Natural killer cell treated with Interleukin-12 subunit alpha and Interleukin-12 subunit beta and Interleukin-15 and Interleukin-18, amount 100 ng/mL, for 72 hours (primary cell): ENCODE measurements at places on chromosomes 12 and 14. TPM values are rescaled to one million over a fixed set of nuclear protein-coding genes. Genes with fewer than 3 reads are reported as not detected.

The SYT1 gene
- total RNA-seq, result not detected

The KCNA1 gene
- not detected for total RNA-seq

The SEL1L gene
- total RNA-seq, result 113 TPM

DNA sequence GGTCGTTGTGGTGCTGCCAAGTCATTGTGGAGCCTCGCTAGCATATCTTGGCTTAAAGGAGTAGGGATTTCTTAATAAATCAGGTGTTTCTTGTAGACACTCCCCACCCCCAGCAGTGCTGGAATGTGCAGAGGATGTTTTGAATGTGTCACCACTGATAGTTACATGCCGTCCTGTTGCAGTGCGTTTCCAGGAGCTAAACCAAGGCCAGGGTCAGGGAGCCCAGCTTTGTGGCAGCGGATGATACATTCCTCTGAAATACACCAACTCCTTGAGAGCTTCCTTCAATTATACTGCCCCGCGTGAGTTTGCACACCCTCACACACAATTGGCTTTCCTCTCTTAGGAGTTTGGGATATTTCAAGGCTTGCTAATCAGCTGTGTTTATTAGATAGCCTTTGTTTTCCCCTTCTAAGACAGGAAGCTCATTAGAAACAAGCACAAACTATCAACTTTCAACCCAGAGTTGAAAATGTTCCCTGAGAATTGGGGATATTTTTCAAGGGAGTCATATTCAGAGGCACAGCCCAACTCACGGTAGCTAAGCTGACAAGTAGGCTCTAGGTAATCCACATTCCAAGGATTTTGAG is 154.9 kb downstream of the C12orf75 start:
- H3K36me3 ChIP-seq, result no peaks in the 10 kb centered on the region
- H3K4me1 ChIP-seq, result no peaks in the 10 kb centered on the region
- no peak overlapping the region for H3K27ac ChIP-seq

GRCh38 chr14:54537651-54538050 is 27.9 kb downstream of the CGRRF1 start:
- H3K27me3 ChIP-seq, result no peaks in the 10 kb centered on the region
- H3K36me3 ChIP-seq, result peaks cover 6% of the 10 kb centered on the region
- no peaks in the 10 kb centered on the region for H3K4me1 ChIP-seq
- H3K4me3 ChIP-seq, result no peak overlapping the region
- DNase-seq, result no peak

DNA sequence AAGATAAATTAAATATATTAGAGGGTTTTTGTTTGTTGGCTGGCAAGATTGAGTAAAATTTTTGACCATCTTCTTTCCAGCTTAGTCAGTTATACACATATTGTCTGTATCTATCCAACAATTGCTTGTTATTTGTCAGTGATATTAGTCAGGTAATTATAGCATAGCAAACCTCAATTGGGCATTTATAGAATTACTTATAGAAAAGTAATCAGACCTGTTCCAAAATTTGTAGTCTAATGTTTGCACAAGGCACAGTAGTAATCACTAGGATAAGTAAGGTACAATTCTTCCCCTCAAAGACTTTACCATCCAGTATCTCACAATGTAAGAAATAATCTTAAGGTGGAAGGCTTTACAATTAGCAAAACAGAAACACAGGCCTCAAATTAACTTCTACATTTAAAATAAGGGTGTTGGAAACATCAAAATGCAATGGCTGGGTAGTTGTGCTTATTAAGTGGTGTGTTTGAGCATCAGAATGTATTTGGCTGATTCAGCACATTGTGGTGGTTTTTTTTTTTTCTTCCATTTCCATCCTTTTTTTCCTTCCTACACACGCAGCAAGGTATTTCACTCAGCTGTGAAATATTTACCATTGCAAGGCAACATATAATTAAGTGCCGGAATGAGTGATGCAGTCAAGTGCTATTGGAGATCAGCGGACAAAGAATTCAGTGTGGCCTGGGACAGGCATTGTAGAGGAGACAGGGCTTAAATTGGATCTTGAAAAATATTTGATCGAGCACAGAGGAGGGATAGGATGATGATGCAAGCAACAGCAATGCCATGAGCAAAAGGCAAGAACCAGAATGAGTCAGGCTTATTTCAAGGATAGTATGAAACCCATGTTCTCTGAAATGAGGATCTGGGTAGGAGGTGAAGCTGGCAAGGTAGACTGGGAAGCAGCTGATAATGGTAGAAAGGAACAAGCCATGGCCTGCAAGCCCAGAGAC is 178.2 kb downstream of the AKAP6 start:
- H3K27me3 ChIP-seq, result no peaks in the 10 kb centered on the region
- no peaks in the 10 kb centered on the region for H3K4me1 ChIP-seq
- H3K27ac ChIP-seq, result no peak overlapping the region

DNA sequence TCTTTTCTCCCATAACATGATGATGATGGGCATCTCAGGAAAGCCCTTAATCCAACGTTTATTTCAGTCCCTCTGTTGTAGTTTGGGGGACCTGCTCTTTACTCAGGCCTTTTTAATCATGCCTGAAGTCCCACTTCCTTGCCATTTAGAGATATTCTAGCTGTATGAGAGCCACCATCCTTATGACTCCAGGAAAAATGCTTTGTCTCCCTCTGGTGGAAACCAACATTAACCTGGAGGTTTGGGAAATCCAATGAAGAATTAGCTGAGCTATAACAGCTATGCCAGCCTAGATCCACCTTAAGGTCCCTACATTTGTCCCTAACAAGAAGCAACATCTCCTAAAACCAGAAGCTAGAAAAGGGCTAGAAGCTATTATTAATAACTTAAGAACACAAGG is 1399.1 kb downstream of the LRFN5 start:
- no peak overlapping the region for H3K27ac ChIP-seq
- no peaks in the 10 kb centered on the region for H3K27me3 ChIP-seq
- DNase-seq, result no peak
- no peaks in the 10 kb centered on the region for H3K4me1 ChIP-seq
- H3K36me3 ChIP-seq, result peaks cover 17% of the 10 kb centered on the region

- peak overlapping the region; percentile 69 for H3K27ac ChIP-seq
- H3K36me3 ChIP-seq, result peaks cover under 1% of the 10 kb centered on the region
- DNase-seq, result no peak
- H3K4me1 ChIP-seq, result peaks cover 20% of the 10 kb centered on the region
- no peaks in the 10 kb centered on the region for H3K27me3 ChIP-seq
- H3K4me3 ChIP-seq, result peak overlapping the region; percentile 87
Measured at GRCh38 chr12:27779416-27779919, 565 bp upstream of the KLHL42 start.

- peak overlapping the region; percentile 86 for H3K4me3 ChIP-seq
- H3K27me3 ChIP-seq, result no peaks in the 10 kb centered on the region
- peak overlapping the region; percentile 88 for H3K27ac ChIP-seq
- no peaks in the 10 kb centered on the region for H3K36me3 ChIP-seq
- H3K4me1 ChIP-seq, result peaks cover 13% of the 10 kb centered on the region
Measured at GRCh38 chr12:56358836-56359532, 923 bp downstream of the STAT2 start.

GRCh38 chr12:43824207-43824775 is 11.6 kb upstream of the TMEM117 start:
- H3K4me1 ChIP-seq, result no peaks in the 10 kb centered on the region
- no peak overlapping the region for H3K27ac ChIP-seq
- DNase-seq, result no peak
- no peaks in the 10 kb centered on the region for H3K36me3 ChIP-seq
- no peak overlapping the region for H3K4me3 ChIP-seq

- H3K36me3 ChIP-seq, result no peaks in the 10 kb centered on the region
- peak overlapping the region; percentile 91 for H3K4me3 ChIP-seq
- peaks cover 26% of the 10 kb centered on the region for H3K4me1 ChIP-seq
- DNase-seq, result no peak
- H3K27ac ChIP-seq, result peak overlapping the region; percentile 62
- H3K27me3 ChIP-seq, result no peaks in the 10 kb centered on the region
Measured at GRCh38 chr12:113222730-113223531, 1.7 kb downstream of the TPCN1 start.
